ENCODE measurements at places on chromosomes 7 and 10.

- DNase-seq, result no peak
Observed at GRCh38 chr10:129707406-129708388, 240.7 kb downstream of the MGMT start.

DNA sequence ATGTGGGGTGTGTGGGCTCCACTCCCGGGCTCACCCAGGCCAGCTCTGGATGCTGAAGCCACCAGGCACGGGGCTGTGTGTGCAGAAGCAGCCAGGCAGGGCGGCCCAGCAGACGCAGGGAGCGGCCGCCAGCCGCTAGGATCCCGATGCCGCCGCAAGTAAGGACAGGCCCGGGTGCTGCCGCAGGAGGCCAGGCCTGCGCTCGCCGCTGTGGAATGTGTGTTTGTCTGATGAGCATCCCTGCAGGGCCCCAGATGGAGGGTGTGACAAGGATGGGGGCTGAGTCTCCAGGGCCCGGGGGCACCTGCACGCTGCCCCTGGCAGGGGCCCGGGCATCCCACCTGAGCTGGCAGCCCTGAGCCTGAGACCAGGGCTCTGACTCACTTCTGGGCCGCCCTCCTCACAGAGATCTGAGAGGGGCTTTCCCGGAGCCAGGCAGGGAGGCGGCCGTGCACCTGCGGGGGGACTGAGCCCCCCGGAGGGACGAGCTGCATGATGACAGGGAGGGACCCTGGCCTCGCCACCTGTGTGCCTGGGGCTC lies 101.5 kb downstream of the FOXL3 start:
- no peak for DNase-seq

DNA sequence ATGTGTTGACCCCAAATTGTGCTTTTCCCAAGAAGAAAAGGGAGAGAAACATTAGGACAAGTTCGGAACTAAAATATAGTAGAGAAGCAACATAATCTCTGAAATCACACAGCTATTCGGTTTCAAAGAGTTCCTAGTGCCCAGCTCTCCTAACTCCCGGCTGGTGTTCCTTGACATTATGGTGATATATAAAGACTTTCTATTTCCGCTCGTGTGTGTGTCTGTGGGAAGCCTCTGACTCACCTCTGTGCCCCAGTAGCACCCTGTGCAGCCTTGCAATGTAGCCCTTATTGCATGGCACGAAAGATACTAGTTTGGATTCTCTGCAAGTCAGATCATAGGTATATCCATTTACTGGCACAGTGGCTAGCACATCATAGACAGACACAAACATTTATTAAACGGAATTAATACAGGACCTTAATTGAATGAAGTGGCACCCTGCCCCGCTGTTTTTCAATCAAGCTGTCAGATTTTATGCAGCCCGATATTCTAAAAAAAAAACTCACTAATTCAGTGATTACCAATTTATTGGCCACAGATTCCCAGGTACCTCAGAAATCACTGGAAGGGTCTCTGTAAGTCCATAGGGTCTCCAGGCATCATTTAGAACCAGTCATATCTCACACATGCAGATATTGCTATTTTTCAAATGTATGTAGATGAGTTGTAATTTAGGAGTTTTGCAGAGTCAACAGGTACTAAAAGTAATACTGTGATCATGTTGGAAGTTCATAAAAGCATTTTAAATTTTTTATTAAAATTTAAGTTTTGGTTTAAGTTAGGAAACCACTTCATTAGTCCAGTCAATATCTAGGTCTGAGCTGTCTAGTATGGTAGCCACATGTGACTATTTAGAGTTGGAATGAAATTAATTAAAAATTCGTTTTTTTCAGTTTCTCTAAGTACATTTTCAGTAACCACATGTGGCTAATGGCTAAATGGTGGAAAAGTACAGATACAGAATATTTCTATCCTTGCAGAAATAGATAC lies 43.3 kb downstream of the SFTPD start:
- DNase-seq, result no peak

- no peak for DNase-seq
Observed at GRCh38 chr10:124645467-124646095, 98.6 kb downstream of the FAM53B start.

Measured in stimulated activated CD8-positive, alpha-beta memory T cell treated with anti-CD3 and anti-CD28 coated beads, Interleukin-4, amount 100 ng/mL, for 4 hours (primary cell).